HAP-1 (cell line): ENCODE measurements at places on chromosomes 2 and 18.

DNA sequence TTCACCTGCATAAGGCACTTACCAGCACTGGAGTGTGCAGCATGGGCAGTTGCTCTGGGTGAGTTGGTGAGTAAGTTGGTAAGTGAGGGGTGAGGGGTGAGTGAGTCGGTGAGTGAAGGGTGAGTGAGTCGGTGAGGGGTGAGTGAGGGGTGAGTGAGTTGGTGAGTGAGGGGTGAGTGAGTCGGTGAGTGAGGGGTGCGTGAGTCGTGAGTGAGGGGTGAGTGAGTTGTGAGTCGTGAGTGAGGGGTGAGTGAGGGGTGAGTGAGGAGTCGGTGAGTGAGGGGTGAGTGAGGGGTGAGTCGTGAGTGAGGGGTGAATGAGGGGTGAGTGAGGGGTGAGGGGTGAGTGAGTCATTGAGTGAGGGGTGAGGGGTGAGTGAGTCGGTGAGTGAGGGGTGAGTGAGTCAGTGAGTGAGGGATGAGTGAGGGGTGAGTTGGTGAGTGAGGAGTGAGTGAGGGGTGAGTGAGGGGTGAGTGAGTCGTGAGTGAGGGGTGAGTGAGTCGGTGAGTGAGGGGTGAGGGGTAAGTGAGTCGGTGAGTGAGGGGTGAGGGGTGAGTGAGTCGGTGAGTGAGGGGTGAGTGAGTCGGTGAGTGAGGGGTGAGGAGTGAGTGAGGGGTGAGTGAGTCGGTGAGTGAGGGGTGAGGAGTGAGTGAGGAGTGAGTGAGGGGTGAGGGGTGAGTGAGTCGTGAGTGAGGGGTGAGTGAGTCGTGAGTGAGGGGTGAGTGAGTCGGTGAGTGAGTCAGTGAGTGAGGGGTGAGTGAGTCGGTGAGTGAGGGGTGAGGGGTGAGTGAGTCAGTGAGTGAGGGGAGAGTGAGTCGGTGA lies 17.1 kb downstream of the THAP4 start:
- DNase-seq = no peak

DNA sequence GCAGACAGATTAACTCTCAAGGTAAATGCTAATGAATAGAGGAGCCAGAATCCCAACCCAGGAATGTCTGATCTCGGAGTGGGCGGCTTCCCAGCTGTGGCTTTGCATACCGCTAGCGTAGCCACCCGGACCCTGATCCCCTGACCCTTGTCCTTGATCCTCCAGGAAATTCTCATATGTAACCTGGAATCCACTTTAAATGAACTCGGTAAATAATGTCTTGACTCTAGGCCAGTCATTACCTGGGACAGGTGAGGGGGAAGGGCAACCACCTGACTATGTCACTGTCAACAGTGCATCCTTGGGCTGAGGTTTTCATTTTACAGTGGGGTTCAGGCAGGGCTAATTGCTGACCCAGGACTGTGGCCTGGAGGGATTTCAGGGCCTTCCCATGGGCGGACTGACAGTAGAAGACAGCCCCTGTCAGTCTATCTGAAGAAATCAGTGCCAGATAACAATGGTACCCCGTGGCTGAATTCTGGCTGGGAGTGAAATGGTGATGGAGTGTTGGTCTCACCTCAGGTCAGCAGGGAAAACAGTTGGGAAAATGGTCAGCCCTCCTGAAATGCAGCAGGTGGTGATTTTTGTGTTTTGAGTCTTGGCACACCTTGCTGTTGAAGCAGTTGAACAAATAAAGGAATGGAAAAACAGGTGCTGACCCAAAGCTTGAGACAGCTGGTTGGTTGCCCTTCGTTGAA lies 9.6 kb downstream of the ACKR3 start:
- no peak for DNase-seq

DNA sequence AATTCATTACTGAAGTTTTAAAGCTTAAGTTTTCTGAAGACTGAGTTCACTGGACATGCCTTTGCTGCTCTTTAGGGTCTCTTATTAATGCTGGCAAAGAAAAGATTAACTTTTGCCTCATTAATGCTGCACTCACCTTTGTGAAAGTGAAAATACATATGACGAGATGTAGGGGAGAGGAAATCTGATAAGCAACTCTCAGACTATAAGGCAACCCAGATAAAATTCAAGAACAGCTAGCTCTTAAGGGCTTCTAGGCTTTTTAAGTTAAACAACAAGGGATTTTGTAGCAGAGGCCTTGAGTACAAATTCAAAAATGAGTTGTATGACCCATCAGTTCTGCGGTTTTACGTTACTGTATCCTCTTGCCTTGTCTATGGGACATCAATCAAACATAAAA lies 143.7 kb downstream of the USP34 start:
- DNase-seq = no peak

- DNase-seq = peak; percentile 64
Observed at GRCh38 chr2:176814740-176815367, 397.7 kb upstream of the HNRNPA3 start.

DNA sequence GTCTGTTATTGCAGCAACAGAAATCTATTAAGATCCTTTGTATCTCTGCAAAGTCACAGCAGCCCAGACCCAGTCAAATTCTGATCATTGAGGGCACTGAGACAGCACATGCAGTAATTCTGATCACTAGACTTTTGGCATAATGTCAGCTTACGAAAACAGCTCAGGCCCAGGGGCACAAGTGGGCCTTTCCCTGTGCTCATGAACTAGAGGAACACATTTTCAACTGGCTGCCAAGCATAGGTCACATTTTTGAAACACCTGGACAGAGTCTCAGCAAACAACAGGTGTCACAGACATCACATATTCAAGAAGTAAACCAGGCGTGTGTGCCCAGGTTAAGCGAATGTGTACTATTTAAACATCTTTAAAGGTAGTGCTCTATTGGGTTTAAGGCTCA lies 13.7 kb downstream of the DOCK10 start:
- no peak for DNase-seq

DNA sequence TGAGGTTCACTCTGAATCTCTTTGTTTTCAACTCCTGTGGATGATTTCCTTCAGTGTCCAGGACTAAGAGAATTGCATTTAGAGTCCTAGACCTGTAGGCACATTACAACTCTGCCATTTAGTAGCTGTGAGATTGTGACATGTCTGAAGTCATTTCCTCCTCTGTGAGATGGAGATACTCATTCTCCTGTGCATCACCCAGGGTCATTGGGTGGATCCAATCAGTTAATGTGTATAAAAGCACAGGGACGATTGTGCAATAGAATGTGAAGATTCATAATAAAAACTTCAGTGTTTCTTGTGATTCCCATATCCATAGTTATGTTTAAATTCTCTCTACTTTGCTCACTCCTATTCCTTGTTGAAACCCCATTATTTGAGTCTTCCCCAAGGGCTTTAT lies 113.6 kb downstream of the DIS3L2 start:
- DNase-seq = no peak

DNA sequence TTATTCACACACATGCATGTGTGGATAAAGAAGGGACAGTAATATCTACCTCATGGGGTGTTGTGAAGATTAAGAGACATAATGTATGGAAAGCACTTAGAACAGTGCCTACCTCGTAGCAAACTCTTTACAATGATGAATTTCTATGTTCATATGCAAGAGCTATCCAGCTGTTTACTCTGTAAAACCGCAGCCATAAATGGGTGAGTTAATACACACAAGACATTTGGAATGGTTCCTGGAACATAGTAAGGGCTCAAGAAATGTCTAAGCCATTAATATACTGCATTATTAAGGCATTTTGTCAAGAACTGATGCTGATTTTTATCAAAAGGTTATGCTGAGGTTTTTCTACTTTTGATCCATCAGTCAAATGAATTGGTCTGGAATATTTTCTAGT lies 1076.2 kb downstream of the TSN start:
- no peak for DNase-seq

DNA sequence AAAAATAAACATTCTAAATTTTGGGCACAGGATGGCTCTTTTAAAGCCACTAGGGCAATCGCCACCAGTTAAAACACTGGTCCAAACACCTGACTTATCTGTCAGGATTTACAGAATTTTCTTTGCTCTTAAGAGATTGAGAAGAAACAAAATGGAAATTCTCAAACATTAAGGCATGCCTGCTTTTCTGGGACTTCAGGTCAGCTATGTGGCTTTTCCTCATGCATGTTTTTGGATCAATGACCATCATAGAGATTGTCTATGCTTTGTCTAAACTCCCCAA lies 112.7 kb downstream of the SMAD2 start:
- DNase-seq = no peak

DNA sequence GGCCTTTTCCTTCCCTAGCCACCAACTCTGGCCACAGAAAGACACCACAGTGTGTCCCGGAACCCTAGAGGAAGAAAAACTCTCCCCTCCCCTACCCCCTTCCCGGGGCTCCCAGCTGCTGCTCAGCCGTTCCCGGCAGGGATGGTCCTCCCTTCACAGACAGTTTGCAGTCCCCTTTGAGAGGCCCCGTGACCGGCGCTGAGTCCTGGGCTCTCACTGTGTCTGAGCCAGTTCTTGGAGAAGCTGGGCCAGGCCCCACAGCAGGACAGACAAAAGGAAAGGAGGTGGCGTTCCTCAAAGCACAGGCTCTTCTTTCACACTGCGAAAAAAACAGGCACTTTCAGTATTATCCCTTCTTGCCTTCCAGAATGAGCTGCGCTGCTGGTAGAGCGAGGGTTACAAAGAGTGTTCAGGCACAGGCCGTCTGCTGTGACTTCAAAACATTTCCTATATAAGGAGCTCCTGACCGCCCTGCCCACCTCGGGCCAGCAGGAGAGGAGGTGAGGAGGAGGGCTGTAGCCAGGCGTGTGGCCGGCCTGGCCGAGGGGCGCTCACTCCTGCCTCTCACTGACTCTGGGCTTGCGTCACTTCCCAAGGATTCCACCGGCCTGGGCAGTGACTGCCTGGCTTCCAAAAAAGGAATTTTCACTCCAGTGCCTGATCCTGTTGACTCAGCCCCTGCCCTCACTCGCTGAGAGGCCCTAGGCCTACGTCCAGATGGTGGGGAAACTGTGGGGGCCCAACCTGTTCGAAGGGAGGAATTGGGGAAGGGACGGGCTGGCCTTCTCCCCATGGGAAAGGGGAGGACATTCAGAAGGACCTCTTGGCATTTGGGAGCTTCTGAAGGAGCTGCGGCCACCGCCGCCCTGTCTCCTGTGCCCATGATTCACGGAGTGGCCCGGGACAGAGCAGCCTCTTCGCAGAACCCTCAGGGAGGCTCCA lies 24.9 kb downstream of the CIDEA start:
- no peak for DNase-seq

- peak; percentile 6 for DNase-seq
Observed at GRCh38 chr2:36322108-36322507, 33.5 kb upstream of the CRIM1 start.

DNA sequence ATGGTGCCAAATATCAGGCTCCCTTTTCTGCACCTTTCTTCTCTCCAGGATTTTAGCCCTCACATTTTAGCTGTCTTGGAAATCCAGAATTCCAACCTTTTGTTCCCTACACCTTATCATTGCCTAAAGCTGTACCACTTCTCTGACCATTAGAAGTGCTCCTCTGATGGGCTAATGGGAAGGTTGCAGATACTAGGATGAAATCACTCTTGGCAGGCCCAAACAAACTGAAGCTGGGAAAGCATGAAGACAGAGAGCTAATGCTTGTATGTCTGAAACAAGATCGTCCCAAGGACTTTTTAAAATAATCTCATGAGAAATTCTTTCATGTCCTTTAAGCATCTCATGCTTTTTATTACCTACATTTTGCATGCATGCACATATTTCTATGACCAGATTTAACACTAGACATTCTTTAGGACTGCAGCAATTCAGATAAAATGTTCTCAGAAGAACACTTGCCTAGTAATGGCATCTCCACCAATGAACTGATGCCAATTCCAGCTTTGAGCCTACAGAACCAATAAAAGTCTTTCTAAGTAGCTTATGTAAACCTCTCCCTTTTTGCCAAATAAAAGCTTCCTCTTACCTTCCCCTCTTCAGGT lies 98.4 kb upstream of the OSR1 start:
- DNase-seq = no peak

GRCh38 chr2:114545052-114545451 lies 102.6 kb downstream of the DPP10 start:
- DNase-seq = no peak

DNA sequence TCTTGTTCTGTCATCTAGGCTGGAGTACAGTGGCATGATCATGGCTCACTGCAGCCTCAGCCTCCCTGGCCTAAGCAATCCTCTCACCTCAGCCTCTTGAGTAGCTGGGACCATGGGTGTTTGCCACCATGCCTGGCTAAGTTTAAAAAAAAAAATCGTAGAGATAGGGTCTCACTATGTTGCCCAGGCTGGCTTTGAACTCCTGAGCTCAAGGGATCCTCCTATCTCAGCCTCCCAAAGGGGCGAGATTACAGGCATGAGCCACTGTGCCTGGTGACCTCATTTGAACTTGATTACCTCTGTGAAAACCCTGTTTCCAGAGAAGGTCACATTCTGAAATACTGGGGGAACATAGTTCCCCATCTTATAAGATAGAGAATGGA lies 190.3 kb downstream of the NEDD4L start:
- no peak for DNase-seq

- no peak for DNase-seq
Observed at GRCh38 chr2:32902986-32903385, 43.8 kb upstream of the LTBP1 start.

DNA sequence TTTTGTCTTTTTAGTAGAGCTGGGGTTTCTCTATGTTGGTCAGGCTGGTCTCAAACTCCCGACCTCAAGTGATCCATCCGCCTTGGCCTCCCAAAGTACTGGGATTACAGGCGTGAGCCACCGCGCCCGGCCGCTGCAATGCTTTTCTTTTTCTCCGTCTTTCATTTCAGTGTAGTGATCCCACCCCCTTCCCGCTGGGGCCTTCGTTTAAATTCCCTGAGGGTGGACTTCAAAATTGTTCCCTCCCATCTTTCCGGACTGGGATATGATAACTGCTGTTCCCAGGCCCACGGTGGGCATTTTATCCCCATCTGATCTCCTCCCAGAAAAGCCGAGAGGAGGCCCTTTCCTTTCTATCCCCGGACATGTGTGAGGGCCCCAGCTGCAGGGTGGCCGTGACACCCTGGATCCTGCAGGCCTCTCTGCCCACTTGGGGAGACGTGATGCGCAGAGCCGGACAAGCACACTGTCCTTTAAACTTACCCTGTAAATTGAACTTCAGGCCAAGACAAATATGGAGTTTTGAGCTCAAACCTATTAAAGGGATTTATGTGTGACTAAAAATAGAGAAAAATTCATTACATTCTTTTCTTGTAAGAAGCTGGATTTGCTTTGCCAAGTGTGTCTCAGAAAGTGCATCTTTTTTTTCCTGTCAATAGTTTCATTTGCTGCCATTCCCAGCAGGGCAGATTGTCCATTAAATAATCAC lies 54.5 kb upstream of the AFF3 start:
- no peak for DNase-seq

GRCh38 chr18:79567481-79568147 lies 112.0 kb upstream of the CTDP1 start:
- no peak for DNase-seq

GRCh38 chr2:27095427-27095744 lies 8.8 kb downstream of the KHK start:
- DNase-seq = no peak

- no peak for DNase-seq
Observed at GRCh38 chr2:94872676-94873361, 1.6 kb downstream of the TEKT4 start.

GRCh38 chr2:161416708-161417437 lies 776 bp downstream of the TBR1 start:
- no peak for DNase-seq

- no peak for DNase-seq
Observed at GRCh38 chr2:228602288-228602687, 420.8 kb upstream of the SPHKAP start.
